ENCODE measurements at places on chromosomes 12 and 14.
A peak's percentile ranks its signal among the peaks of the same experiment; 100 is the strongest.

DNA sequence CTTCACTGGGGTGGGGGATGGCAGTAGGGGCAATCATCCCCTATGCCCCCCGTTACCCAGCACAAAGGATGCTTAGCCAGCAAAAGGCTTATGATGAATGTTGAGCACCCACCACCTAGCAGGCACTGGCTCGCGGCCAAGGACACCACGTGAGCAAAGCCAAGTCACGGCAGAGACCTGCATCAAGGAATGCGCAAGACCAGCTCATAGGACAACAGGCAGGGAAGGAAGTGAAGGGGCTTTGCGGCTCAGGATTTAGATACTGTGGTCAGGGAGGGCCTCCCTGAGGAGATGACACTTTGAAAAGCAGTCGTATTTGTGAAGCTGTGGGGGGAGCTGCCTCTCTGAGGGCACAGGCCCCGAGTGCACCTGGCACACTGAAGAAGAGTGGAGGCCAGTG lies 32.8 kb downstream of the SH2B3 start:
- peak; percentile 22 for DNase-seq

GRCh38 chr12:124586756-124587155 lies 19.3 kb upstream of the NCOR2 start:
- no peak for DNase-seq

DNA sequence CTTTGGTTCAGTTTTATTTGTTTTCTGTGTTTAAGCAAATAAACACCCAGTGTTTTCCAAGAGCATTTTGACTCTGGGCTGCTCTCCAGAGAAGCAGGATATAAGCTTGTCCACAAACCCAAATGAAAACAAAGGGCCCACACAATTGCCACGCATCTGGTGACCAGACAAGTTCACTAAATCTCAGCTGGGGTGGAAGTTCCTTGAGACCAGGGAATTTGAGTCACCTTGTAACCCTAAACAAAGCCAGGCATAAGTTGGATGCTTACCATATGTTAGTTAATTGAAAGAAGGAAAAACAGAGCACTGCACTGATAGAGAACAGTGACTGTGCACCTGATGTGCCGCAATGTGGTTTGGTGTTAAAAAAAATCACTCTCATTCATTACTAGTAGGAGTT lies 1.6 kb upstream of the TXNRD1 start:
- DNase-seq: no peak

DNA sequence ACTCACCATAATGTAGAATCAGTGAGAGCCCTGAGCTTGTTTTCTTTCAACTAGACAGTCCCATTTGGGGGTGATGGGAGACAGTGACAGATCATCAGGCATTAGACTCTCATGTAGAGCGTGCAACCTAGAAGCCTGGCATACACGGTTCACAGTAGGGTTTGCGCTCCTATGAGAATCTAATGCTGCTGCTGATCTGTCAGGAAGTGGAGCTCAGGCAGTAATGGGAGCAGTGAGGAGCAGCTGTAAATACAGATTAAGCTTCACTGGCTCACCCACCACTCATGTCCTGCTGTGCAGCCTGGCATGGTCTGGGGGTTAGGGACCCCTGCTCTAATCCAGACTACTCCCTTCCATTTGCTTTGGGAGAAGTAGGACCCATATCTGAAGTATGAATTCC lies 55.6 kb downstream of the FNTB start:
- DNase-seq: no peak

- DNase-seq: no peak
Observed at GRCh38 chr12:88805286-88805685, 225.0 kb upstream of the KITLG start.

DNA sequence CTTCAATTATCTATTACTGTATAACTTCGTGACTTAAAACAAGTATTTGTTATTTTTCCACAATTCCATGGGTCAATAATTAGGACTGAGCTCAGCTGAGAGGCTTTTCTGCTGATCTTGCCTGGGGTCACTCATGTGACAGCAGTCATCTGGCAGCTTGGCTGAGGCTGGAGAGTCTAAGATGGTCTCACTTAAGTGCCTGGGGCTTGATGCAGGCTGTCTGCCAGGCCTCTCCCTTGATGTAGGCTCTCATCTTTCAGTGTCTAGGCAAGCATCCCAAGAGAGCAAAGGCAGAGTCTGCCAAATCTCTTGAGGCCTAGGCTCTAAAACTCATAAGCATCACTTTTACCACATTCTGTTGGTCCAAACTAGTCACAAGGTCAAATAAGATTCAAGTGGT lies 93.2 kb downstream of the NKX2-1 start:
- DNase-seq: no peak

DNA sequence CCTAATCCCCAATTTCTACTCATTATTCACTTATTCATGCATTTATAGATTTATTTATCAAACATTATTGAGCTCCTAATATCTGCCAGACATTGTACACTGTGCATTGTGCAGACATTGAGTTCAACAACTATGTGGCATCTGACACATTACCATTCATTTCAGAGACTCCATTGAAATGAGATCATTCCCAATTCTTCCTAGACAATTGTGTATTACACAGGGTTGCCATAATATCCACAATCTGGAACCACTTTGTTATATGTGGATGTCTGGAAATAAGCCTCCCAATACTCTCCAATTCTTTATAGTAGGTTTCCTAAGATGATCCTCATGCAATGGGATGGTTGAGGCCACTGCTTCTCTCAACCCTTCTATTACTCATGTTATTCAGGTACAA lies 165.0 kb downstream of the OTOGL start:
- no peak for DNase-seq

DNA sequence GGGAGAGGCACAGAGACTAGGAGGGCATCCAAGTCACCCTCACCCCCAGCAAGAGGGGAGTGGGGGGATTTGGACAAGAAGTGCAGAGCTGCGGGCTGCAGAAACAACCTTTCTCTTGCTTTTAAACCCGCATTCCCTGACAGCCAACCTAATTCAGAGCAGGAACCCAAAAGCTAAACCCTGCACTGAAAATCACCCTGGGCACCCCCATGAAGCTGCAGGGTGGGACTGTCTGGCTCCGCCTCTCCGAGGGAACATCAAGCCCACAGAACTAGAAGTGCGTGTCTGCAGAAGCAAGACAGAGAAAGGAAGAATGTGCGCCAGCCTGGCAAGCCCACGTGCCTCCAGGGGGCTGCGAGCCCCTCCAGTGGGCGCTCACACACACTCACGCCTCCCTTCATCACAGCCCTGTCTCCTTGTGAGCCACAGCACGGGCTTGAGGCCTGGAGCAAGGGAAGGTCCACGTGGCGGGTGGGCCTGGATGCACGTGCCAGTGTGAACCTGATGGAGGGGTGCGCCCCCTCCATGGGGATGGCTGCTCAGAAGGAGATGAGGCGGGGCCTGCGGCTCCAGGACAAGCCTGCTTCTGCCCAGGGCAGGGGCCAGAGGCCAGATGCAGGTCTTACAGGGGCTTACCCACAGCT lies 27.8 kb upstream of the PNMA1 start:
- DNase-seq: no peak

- DNase-seq: peak; percentile 43
Observed at GRCh38 chr14:94992046-94992445, 165.3 kb downstream of the DICER1 start.

DNA sequence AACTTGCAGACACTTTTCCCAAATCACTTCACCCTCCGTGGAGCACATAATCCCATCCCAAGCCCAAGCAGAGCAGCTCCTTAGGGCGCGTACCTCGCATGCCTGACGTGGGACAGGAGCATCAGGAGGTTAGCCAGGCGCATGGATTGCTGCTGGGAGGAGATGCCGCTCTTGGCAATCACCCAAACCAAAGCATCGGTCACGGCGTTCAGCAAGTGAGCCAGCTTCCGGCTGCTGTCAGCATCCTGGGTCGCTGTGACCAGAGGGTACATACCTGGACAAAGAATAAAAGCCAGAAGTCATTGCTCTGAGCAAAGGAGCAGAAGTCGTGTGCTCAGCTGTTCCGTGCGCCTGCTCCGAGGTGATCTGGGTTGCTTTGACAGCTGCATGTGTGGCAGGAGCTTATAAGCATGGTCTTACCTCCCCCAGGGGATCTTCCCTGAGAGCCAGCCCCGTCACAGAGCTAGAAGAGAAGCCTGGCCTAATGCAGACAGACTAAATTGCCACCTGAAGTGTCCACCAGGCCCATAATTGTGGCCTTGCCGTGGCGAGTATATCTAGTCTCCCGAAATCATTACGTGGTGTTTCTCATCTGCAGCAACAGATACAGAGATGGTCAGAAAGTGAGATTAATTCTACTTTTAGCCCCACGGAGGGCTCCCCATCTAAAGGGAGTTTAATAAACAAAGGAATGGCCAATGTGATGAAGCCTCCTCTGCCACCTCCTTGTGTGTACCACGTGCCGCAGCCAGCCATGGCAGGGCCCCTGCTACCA lies 59.1 kb downstream of the ESR2 start:
- DNase-seq: no peak

GRCh38 chr12:124190312-124191023 lies 104.4 kb upstream of the RFLNA start:
- no peak for DNase-seq

DNA sequence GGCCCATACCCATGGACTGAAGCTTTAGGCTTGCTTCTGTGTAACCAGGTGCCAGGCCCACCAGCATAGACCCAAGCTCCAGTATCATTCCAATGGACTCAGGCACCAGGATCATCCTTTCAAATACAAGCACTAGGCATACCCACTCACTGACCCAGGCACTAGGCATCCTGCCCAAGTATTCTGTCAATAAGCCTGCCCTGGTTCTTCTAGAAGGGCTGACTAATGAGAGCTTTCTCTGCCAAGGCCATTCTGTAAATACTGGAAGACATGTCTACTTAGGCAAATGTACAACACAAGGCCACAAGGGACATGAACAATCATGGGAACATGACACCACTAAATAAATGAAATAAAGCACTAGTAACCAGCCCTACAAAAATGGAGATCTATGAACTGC lies 352.2 kb downstream of the FSCB start:
- DNase-seq: no peak

- no peak for DNase-seq
Observed at GRCh38 chr14:35281341-35281740, 10.8 kb upstream of the PSMA6 start.

DNA sequence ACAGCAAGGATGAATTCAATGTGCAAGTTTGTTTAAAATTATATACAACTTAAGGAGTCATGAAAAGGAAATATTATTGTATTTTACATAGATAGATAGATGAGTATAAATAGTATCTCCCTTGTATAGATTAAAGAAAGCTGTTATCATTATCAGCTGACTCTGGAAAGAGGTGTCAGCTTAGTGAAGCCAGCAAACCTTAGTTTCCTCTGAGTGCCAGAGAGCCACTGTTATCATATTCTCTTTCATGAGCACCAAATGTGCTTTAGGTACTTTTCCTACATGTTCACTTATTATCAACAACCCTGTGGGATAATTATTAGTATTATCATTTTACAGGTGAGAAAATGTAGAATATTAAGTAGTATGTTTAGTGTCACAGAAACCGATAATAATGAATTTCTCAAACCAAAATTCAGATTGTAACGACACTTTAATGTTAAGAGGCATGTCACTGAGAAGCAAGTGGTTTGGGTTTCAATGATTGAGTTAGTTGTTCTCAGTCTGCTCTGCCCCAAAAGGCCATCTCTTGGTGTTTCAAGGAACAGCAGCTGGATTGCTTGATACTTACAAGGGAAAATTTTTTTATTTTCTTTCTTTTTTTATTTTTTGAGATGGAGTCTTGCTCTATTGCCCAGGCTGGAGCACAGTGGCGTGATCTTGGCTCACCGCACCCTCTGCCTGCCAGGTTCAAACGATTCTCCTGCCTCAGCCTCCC lies 53.7 kb downstream of the PLEKHA5 start:
- DNase-seq: no peak

GRCh38 chr12:103386451-103386850 lies 109.3 kb downstream of the C12orf42 start:
- DNase-seq: no peak

GRCh38 chr12:103333676-103334075 lies 162.1 kb downstream of the C12orf42 start:
- no peak for DNase-seq

DNA sequence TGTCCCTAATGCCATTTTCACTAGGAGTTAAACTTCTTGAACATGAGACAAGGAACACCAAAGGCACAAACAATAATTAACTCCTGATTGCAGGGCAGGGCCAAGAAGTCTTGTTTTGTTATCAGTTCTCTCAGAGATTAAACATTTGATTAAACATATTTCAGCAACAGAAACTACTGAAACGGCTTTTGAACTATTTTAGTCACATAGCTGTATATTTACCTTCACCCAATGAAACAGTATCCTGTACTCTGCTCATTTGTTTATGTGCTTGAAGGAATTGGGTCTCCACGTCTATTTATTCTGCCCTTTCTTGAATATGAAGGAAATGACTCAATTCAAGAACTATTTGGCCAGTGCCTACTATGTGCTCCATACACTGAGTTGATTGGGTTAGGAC lies 51.3 kb upstream of the PTCSC3 start:
- no peak for DNase-seq

GRCh38 chr12:50695961-50696360 lies 67.9 kb upstream of the ATF1 start:
- no peak for DNase-seq

DNA sequence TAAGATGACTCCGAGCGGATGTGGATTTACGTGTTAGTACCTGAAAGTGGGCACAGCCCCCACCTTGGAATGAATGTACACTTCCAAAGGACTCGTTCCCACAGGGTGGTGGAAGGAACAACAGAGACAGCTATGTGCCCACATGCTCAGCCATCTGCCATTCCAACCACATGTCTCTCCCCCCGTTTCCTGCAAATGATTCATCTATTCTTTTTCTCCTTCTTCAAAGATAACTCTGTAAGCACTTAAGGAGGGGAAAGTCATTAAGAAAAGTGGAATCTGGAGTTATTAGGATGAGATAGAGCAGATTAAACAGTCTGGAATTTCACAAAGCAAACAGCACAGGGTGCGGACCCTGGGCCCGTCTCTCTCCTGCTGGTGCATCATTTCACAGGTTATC lies 18.5 kb upstream of the DUSP6 start:
- peak; percentile 98 for DNase-seq

GRCh38 chr14:24198814-24199524 lies 3.7 kb upstream of the TM9SF1 start:
- DNase-seq: no peak

- peak; percentile 26 for DNase-seq
Observed at GRCh38 chr12:48296586-48297282, 54.0 kb downstream of the ZNF641 start.

DNA sequence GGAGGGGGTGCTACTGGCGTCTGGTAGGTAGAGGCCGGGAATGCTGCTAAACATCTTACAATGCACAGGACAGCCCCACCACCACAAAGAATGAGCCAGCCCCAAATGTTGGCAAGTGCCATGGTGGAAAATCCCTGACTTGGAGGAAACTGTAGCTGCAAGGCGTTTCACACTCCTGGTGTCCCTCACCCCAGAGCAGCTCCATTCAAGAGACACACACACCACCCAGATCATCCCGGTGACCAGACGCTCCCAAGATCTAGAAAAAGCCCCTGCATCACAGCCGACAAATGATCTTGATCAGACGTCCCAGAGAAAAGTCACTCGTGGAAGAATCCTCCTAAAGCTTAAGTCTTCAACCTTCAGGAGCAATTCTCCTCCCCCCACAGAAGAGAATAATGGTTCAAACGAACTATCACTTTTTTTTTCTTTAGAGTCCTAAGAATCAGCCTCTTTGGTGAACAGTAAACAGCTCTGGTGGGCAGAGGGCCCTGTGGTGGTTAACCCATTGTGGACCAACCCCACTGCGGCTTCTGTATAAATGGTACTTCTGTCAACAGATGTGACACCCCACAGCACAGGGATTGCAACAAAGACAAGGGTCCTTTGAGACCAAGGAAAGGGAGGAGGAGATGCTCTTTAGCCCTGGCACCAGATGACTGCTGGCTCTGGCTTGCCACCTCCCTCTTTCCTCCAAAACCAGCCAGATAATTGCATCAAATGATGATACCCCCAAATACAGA lies 2.7 kb downstream of the GLTP start:
- no peak for DNase-seq

Data from epithelial cell of prostate (primary cell).